Brain (organoid and tissue), 16 donors: ENCODE measurements at places on chromosomes 2 and 18.

GRCh38 chr2:36238106-36238505, 117.5 kb upstream of the CRIM1 start:
- DNase-seq = no peak

DNA sequence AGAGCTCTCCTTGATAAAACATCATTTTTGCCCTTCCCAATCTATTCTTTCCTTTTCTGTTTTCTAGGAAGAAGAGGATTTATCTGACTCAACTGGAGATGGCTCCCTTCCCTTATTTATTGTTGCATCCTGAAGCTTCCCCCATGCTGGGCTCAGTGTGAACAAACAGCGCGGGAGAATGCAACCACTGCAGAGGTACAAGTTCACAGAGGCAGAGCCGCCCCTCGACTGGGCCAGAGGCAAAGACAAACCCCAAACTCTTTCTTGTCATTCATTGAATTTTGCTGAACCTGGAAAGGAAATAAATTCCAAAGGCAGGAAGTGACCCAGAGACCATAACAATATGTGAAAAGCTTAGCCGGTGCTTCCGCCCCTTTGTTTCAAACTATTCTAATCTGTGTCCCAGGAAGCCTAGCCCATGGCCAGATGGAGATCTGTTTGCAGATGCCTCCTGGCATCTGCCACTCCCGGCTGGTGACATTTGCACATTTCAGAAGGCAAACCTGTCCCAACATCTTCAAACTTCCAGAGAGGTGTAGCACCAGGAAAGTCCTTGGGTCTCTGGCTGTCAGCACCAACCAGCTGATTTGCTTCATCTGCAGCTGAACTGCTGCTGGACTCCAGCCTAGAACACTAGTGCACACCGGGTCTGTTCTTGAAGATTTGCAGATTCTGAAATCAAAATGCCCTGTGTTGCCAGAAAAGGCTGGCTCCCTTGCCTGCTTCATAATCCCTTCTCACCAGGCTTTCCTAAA, 79.4 kb upstream of the MAP4K3 start:
- peak; percentile 82 for DNase-seq

DNA sequence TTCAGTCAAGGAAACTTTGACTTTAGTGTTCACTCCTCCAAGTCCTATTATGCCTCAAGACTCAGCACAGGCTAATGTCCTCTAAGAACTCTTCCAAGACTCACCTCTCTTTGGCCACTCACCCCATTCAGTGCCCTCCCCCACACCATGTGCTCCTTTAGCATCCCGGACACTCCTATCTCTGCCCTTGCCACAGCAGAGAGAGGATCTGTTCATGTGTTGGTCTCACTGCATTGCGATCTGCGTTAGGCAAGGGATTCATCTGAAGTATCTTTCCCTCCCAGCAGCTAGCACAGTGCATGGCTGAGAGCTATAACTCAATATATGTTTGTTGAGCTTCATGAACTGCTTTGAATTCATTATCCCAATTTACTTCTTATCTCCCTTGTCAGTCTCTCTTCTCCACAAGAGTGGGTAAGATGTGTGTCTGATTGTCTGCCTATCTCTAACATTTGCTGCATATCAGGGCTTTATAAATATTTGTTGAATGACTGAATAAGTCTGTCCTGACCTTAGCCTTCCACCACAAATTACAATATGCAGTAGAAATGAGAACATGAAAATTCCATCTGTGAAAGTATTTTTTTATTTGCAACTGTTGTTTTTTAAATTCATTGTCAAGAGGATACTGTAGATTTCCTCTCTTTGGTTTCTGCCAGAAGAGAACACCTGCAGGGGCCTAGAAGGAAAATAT, 179.9 kb upstream of the NCKAP5 start:
- no peak for DNase-seq

- no peak for DNase-seq
Observed at GRCh38 chr18:74515620-74516231, 18.6 kb upstream of the CNDP1 start.

DNA sequence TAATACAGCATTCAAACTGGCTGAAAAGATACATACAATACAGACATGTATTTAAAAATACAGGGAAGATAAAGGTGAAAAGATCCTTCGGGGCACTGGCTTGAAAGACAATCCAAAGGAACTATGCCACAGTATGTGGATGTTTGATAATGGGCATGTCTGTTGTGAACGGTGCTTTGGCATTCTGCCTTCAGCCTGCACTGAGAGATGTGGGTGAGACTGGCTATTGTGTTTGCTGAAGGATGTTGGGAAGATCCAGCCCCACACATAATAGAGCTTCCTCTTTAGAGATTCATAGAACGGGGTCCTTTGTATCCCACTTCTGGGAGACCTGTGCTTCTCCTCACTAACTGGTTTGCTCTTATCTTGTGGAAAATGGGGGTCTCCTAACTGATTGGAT, 65.1 kb upstream of the CXCR4 start:
- peak; percentile 54 for DNase-seq

- no peak for DNase-seq
Observed at GRCh38 chr2:177239053-177239452, 25.5 kb downstream of the NFE2L2 start.

DNA sequence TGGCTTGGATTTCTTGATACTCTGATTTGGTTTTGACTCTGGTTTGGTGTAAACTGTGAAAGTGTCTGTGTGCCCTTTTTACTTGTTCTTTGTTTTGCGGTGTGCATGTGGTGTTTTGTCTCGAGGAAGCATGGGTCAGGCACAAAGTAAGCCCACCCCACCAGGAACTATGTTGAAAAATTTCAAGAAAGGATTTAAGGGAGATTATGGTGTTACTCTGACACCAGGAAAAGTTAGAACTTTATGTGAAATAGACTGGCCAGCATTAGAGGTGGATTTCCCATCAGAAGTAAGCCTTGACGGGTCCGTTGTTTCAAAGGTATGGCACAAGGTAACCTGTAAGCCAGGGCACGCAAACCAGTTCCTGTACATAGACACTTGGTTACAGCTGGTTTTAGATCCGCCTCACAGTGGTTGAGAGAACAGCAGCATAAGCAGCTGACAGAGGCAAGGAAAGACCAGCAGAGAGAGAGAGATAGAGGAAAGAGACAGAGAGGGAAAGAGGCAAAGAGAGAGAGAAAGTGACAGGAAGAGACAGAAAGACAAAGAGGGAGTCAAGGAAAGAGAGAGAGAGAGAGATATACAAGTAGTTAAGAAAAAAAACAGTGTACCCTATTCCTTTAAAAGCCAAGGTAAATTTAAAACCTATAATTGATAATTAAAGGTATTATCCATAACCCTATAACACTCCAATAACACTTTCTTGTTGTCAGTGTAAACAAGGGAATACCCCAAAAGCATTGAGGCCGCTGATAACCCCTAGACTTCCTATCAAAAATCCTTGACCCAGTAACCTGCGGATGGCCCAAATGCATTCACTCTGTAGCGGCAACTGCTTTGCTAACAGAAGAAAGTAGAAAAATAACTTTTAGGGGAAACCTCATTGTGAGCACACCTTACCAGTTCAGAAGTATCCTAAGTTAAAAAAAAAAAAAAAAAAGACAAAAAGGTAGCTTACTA, 42.6 kb downstream of the TFPI start:
- DNase-seq = no peak

- DNase-seq = no peak
Observed at GRCh38 chr2:53028225-53028624, 739.4 kb upstream of the CHAC2 start.

- no peak for DNase-seq
Observed at GRCh38 chr2:100188326-100188725, 45.9 kb upstream of the AFF3 start.

GRCh38 chr2:144215701-144216675, 303.9 kb downstream of the ZEB2 start:
- no peak for DNase-seq

- DNase-seq = no peak
Observed at GRCh38 chr18:6004683-6005082, 109.4 kb upstream of the TMEM200C start.

DNA sequence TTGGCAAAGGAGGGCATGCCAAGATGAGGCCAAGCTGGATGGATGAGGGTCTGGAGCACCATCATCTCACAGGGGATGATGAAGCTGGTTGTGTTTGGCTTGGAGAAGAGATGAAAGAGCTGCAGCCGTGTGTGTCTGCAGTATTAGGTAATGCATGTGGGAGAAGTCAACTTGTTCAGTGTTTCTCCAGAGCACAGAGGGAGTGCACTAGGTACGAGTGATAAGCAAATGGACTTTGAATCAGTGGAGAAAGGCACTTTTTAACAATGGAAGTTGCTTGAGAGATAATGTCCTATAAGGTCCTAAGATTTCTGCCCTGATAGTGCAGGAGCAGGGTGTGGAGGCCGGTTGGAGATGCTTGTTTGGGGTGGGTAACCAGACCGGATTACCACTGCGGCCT, 36.0 kb downstream of the SLC14A2 start:
- no peak for DNase-seq

GRCh38 chr2:235634435-235635158, 140.8 kb downstream of the AGAP1 start:
- DNase-seq = no peak

- no peak for DNase-seq
Observed at GRCh38 chr2:96099861-96100798, 16.2 kb downstream of the ADRA2B start.

DNA sequence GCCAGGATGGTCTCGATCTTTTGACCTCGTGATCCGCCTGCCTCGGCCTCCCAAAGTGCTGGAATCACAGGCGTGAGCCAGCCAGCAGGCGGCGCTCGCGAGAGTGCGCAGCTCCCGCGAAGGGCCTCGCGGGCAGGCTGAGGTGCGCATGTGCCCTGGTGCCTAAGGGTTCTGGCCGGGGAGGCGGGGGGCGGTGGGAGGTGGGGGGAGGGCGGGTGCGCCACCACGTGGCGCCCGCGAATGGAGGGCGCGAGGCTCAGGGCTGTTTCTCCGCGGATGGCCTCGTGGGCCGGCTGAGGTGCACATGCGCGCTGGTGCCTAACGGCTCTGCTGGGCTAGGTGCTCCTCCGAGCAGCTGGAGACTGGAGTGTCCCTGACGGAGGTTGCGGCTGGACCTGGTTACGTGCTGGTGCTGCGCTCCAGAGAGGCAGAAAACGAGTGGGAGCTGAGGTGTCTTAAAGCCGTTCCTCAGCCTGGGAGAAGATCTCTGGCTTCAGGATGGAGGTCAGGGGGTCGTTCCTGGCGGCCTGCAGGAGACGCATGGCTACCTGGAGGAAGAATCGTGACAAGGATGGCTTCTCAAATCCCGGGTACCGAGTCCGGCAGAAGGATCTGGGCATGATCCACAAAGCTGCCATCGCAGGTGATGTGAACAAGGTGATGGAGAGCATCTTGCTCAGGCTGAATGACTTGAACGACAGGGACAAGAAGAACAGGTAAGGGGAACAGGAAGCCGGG, at the start of gene ANKRD62:
ANKRD62 (plus strand) TSS at position 324 of the 738 bp plus-strand sequence; CDS start at position 499, 175 bp downstream.
- DNase-seq = no peak

- no peak for DNase-seq
Observed at GRCh38 chr18:49612515-49613033, 50.7 kb downstream of the LIPG start.

DNA sequence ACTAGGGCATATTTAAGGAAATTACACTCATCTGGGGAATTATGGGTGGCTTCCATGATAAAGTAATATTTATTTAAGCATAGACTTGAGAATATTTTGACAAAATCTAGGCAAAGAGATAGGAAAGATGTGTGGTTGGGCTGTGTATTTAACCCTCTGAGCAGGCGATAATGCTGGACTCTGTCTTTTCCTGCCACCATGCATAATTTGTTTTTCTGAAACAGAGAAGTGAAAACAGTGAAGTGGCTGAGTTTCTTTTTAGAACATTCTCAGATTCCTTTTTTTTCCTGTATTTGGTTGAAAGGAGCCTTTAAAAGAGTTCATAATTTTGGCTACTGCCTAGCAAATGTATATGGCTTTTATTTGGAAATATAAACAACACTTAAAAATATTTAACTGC, 104.8 kb upstream of the CDH19 start:
- no peak for DNase-seq

- peak; percentile 35 for DNase-seq
Observed at GRCh38 chr18:45456090-45457021, 158.9 kb upstream of the SLC14A2 start.

DNA sequence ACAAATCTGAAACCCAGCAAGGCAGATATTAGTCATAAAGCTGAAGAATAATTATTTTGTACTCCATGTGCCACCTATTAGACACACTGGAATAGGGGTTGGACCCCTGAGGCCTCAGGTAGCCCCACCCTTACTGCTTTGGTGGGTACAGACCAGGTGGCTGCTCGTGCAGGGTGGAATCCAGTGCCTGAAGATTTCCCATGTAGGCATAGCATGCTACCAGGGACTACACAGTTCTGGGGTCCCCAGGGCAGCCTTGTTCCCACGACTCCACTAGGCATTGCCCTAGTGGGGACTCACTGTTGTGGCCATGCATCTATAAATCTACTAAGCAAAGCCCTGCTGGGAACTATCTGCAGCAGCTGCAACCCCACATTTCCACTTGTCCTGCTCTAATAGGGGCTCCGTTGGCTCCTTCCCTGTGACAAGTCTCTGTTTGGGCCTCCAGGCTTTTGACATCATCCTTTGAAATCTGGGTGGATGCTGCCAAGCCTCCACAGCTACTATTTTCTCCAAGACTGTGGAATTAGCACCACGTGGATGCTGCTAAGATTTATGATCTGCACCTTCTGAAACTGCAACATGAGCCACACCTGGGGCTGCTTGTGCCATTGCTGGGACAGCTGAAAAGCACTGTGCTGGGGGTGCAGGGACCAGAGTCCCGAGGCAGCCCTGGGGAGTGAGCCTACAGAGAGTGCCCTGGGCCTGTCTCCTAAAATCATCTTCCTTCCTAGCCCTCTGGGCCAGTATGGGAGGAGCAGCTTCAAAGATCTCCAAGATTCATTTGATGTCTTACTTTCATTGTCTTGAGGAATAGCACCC, 303.8 kb downstream of the FSIP2 start:
- DNase-seq = no peak
